ENCODE measurements at places on chromosomes 2 and 18.
A peak's percentile ranks its signal among the peaks of the same experiment; 100 is the strongest.

GRCh38 chr2:179818546-179818945 is 42.9 kb downstream of the ZNF385B start:
- no peak for DNase-seq

- DNase-seq: no peak
Observed at GRCh38 chr2:219519526-219519916, 5.2 kb downstream of the ASIC4 start.

GRCh38 chr2:109238580-109238979 is 109.6 kb downstream of the SH3RF3 start:
- DNase-seq: peak; percentile 54

- DNase-seq: peak; percentile 95
Observed at GRCh38 chr2:84919885-84920580, 14.6 kb downstream of the TMSB10 start.

DNA sequence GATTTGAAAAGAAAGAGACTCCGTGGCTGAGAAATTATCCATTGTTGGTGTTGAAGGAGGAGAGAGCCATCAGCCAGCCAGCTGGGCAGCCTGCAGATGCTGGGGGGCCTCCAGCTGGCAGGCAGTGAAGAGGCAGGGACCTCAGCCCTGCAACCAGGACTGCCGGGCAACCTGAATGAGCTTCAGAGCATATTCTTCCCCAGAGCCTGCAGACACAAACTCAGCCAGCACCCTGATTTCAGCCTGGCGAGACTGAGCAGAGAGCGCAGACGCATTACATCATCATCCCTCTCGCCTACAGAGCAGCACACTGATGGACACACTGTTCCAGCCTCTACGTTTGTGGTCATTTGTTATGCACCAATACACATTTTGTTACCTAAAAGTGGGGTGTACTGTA is 150.7 kb upstream of the RAB6C start:
- no peak for DNase-seq

DNA sequence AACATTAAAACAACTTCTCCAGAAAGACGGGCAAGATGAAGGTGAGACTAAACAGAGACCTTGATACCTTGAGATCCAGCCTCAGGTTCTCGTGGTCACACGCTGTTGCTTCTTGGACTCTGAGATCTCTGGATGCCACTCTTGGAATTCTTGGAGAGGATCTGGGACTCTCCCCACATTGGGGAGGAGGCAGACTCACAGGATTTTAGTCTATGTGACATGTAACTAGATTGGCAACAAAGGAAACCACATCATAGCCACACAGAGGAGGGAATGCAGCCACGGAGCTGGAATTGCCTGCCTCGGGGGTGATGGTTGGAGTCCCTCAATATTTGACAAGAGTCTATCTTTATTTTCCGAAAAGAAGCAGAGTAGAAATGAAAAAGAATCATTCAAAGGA is 78.8 kb upstream of the IGFBP5 start:
- no peak for DNase-seq

DNA sequence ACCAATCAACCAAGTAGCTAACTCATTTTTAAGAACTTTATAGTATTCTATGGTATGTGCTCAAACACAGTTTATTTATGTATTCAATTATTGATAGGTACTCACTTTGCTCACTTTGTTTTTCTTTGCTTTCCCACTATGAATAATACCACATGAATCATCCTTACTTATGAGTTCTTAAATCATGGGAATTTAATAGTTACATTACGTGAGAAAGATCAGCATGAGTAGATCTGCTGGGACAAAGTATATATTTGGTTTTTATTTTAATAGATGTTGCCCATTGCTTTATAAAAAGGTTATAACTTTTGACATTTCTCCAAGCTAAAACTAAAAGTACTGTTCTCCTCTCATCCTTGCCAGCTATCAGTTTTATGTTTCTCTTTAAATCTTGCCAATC is 390.7 kb downstream of the LRATD1 start:
- DNase-seq: no peak

- DNase-seq: no peak
Observed at GRCh38 chr2:71780162-71780561, 326.8 kb downstream of the DYSF start.

GRCh38 chr2:126979039-126980003 is 80.6 kb downstream of the TEX51 start:
- no peak for DNase-seq

- no peak for DNase-seq
Observed at GRCh38 chr2:193502363-193503035, 1307.8 kb upstream of the TMEFF2 start.

DNA sequence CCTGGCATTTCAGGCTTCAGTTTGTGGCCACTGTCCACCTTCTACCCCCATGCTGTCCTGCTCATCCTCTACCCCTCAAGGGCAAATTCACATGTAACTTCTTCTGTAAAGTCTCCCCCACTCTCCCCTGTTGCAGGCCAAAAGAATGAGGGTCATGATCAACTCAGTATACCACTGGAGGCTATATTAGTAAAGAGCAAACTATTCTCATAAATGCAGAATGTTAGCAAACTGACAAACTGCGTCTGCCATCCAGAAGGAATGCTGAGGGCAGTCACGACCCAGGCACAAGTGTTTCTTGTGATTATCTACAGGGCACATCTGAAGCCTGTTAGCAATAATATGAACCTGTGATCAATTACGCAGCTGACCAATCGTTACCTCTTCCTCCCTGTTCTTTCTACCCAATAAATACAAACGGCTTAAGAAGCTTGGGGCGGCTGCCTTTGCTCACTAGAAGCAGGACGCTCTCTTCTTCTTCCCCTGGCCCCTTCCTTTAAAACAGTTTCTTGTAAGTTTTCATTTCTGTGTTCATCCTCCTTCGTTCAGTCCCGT is 58.3 kb downstream of the SEPTIN10 start:
- no peak for DNase-seq

DNA sequence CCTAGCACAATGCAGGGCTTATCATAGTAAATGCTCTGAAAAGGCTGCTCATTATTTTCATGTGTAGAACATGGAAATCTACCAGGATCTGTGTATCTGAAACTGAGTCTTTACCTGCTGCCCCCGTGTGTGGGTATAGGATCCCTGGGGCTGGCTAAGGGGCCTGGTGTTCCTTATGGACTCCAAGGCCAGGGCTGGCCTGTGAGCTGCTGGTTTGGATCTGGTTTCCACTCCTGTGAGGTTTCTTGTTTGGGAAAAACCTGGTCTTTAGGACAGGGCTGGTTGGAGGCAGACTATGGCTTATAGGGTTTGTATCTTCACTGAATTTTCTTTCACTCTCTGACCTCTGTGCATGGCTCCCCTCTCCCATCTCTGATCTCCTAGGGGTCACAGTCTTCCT is 80.8 kb downstream of the DYSF start:
- DNase-seq: no peak

DNA sequence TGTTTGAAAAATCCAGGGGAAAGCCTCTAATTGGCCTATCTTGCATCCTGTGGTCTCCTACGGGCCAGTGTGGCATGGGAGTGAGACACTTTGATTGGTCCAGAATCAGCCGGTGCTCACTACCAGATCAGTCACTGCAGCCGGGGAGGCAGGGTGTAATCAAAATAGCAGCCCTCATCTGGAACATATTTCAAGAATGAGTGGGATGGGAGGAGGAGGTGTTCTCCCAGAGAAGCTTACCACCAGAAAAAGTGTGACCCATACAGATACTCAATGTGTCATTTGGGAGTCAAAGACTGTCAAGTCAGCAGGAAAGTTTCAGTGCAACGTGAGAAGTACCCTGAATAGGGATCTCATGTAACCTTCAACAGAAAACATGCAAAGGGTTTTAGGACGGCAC is 393.9 kb upstream of the SLC14A2 start:
- no peak for DNase-seq

- no peak for DNase-seq
Observed at GRCh38 chr2:173773076-173773475, 192.1 kb downstream of the SP3 start.

DNA sequence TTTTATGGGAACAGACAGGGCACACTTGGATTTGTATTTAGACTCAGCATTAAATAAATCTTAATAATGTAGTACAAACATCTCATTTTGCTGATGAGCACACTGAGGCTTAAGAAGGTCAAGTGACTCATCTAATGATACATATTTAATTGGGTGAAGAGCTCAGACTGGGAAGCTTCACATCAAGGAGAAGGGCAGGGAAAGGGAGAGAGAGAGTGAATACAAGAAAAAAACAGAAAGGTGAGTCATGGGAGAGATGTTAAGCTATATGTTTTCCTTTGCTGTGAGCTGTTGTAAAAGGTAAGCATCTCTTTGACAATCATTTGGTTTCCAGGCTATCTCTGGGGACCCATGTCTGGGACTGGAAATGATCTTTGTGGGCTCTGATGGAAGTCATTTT is 277.8 kb downstream of the SETBP1 start:
- no peak for DNase-seq

DNA sequence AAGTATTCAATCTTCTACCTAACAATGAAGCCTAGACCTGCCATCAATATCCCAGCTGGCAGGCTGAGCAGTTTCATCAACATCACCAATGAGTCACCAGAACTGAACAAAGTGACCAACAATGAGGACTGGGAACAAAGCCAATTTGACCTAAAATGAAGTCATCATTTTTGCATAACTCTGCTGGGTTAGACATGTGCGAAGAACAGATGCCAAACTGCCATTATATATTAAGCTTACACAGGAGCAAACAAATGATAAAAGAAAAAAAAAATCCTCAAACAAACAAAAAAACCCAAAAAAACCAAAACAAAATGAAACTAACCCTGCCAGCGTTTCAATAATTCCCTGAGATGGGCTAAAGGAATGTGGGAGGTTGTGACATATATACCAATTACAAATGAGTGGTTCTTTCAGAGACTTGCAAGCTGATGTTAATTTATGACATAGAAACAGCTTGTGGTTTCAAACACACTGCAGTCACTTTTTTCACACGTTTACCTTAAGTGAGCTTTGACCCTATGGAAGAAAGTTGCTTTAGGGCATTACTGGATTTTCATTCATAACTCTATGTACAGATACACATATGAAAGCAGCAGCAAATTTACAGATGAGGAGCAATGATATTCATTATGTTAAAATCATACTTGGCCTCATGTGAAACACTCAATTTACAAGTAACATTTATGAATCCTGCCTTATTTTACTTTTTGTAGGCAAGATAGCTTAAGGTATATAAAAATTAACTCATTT is 56.9 kb upstream of the CCDC141 start:
- DNase-seq: peak; percentile 49

GRCh38 chr2:44537264-44537663 is 175.5 kb downstream of the CAMKMT start:
- no peak for DNase-seq

Measured in SW 1271 (cell line).